ENCODE measurements at places on chromosomes 4 and X. TPM values are rescaled to one million over a fixed set of nuclear protein-coding genes. Genes with fewer than 3 reads are reported as not detected.

Gene FAM149A
- total RNA-seq: 4.7 TPM

GRCh38 chr4:148092316-148093014 is 349.7 kb downstream of the NR3C2 start:
- DNase-seq: no peak

Gene EDA2R
- total RNA-seq: 0.97 TPM

DNA sequence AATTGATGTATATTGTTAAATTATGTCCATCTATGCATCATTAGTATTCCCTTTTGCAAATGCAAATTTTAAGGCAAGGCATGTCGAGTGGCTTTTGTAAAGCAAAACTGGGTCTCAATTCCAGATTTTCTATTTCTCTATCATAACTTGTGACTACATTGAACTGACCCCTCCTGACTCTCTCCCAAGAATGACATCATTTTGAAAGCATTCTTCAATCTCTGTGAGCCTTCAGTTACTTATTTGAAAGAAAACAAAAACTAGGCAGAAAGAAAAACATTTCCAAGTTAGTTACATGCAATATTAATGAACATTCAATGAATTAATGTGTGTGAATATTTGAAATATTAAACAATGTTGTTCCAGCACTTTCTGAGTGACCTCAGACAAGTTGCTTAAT is 314.3 kb upstream of the CLNK start:
- DNase-seq: no peak

Gene CCNA2
- 7.3 TPM for total RNA-seq
